ENCODE measurements at places on chromosomes 11 and 22.

DNA sequence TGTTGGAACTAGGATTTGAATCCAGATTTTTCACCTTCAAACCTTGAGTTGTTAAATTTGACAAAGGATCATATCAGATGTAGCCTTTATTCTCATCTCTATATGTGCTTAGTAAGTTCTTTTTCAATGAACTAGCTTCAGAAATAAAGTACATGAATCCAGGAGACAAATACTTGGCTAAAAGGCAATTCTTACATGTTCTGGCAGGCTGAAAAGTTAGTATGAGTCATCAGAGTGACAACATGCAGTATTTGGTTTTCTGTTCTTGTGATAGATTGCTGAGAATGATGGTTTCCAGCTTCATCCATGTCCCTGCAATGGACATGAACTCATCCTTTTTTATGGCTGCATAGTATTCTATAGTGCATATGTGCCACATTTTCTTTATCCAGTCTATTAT is 40.4 kb downstream of the BBOX1 start:
- DNase-seq, result no peak

DNA sequence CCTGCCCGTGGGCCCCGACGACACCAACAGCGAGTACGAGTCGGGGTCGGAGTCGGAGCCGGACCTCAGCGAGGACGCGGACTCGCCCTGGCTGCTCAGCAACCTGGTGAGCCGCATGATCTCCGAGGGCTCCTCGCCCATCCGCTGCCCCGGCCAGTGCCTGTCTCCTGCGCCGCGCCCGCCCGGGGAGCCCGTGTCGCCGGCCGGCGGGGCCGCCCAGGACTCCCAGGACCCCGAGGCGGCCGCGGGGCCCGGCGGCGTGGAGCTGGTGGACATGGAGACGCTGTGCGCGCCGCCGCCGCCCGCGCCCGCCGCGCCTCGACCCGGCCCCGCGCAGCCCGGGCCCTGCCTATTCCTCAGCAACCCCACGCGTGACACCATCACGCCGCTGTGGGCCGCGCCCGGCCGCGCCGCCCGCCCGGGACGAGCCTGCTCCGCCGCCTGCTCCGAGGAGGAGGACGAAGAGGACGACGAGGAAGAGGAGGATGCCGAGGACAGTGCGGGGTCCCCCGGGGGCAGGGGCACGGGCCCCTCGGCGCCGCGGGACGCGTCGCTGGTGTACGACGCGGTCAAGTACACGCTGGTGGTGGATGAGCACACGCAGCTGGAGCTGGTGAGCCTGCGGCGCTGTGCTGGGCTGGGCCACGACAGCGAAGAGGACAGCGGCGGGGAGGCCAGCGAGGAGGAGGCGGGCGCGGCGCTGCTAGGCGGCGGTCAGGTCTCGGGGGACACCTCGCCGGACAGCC is 3.8 kb downstream of the MAPK8IP2 start:
- no peak for DNase-seq

DNA sequence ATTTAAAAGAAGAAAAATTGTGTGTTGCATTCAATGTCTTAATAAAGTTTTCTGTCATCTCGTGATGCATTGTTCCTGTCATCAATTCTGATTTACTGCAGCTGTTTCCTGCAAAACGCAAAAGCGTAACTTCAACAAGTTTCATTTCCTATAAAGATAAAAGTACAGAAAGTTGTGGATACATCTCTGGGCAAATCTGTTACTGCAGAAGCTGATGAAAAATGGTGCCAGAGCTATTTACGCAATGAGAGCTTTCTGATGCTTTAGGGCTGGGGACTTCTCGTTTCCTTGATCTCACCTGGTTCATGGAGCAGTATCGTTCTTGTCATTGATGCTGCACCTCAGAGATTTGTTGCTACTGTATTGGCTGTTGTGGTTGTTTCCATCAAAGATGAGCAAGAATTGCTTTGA is 15.5 kb upstream of the MS4A12 start:
- DNase-seq, result no peak

- DNase-seq, result no peak
Measured at GRCh38 chr11:96228910-96229309, 114.1 kb downstream of the MAML2 start.

DNA sequence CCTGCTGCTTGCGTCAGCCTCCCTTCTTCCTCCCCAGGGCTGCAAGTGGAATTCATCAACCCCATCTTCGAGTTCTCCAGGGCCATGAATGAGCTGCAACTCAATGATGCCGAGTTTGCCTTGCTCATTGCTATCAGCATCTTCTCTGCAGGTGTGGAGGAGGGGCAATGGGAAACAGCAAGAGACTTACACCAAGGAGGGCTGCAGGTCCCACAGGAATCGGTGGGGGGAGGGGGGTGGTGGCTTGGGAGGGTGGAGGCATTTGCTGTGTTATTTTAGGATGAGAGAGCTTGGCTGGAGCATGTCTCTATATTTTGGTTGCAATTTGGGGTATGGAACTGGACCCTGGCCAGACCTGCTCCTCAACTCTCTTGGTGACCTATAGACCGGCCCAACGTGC is 2.1 kb upstream of the MADD start:
- no peak for DNase-seq

DNA sequence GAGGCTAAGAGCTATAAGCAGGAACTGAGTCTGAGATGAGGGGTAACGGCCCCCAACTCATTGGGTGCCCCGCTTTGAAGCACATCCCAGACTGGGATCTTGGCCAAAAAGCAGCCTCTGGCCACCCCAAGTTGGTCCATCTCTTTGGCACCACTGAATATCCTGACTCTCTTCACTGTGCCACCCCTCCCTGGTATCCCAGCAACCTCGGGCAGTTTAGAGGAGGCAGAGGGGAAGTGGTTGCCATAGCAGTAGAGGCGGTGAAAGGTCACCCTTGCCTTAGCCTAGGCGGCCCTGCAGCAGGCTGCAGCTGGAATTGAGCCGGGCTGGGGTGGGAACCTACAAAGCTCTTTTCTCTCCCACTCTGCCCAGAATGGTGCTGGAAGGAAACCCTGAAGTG is 1.1 kb downstream of the PELI3 start:
- no peak for DNase-seq

- no peak for DNase-seq
Measured at GRCh38 chr11:119991022-119991404, 146.9 kb downstream of the TRIM29 start.

DNA sequence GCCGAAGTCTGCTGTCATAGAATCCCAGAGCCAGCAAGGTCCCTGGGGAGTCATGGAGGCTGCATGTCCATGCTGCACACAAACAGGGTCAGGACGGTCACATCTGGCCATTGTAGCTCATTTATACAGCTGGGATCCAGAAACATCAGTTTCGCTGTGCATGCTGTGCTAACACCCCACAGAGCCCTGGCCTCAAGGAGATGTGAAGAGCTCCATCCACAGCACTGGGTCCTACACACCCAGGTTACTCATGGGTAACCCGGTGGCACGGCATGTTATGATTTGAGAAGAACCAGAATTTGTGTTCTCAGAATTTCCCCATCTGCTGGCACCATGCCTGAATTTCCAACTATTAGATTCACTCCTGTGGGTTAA is 146.3 kb upstream of the ARHGAP20 start:
- no peak for DNase-seq

DNA sequence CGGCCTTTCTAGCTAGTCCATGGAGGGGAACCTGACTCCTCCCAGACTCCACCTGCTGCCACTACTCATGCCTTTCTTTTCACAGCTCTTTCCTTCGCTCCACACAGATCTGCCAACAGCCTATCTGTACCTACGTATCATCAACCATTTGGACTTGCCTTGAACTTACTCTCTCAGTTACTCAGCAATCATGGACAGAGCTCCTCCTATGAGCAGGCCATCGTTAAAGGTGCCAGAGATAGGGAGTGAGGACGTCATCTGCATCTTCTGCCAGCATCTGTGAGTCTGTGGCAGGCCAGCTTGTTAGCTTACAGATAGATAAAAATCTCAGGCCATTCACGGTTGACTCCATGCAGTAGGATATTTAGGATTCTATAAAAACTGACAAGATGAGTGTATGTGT is 162.9 kb upstream of the ZBED5 start:
- DNase-seq, result no peak

DNA sequence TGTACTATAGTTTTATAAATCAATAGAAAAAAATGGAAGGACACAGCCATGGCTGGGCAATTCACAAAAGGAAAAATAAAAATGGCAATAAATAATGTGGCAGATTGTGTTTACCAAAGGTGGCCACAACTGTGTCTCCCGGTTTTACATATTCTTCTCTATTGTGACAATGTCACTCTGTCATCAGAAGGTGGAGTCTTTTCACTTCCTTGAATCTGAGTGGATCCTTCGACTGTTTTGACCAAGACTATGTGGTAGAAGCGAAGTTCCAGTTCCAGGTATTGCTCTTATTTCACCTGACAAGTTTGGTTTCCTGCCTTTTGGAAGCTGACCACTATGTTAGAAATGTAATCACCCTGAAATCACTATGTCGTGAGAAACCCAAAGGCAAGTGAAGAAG is 31.0 kb upstream of the HSD17B12 start:
- no peak for DNase-seq

DNA sequence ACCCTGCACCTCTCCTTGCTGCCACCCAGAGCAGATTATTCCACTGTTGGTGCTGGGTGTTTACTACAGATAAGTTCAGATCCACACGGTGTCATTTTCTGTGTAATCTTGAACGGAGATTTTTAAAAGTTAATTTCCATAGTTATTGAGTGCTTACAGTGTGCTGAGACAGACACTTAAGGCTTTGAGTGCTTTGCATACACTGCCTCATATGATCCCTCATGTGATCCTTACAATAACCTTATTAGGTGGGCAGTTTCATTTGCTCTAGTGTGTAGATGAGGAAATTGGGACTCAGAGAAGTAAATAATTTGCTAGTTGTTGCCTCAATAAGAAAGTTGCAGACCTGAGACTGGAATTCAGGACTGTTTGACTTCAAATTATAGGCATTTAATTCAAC is 32.3 kb upstream of the ME3 start:
- DNase-seq, result no peak

DNA sequence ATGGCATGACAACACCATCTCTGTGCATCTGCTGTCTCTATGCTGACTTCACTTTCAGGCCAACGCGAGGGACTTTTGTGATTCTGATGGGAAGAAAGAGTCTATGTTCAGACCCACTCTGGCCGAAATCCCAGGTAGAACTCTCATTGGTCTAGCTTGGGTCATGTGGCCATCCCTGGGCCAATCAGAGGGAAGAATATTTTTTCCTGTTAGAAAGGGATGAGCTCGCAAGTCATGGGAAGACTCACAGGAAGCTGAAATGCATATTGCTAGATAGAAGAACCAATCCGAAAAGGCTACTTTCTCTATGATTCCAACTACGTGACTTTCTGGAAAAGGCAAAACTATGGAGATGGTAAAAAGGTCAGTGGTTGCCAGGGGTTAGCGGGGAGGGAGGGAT is 56.0 kb upstream of the LINC01488 start:
- DNase-seq, result no peak

DNA sequence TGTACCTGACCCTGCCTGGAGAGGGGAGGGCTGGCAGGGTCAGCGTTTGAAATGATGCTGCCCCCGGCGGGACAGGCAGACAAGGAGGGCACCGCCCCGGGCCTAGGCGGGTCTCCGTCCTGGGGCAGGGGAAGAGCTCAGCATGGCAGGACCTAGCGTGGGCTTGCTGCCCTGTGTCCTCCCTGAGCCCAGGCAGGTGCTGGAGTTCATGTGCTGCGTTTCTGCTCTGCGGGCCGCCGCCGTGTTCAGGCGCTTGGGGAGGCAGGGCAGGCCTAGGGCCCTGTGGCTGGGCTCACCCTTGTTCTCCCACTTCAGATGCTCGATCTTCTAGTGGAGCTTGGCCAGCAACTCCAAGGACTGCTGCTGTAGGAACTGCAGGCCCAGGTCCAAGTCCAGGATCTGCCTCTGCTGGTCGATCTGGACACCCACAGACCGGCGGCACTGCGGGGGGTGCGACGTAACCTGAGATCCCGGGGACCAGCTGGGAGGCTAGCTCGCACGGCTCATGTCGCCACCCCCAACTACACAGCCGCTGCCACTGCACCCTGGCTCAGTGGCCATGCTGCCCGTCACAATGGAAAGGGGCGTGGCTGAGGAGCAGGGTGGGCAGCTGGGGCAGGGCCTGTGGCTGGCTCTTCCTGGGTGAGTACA is 84.4 kb downstream of the MED15 start:
- DNase-seq, result no peak

DNA sequence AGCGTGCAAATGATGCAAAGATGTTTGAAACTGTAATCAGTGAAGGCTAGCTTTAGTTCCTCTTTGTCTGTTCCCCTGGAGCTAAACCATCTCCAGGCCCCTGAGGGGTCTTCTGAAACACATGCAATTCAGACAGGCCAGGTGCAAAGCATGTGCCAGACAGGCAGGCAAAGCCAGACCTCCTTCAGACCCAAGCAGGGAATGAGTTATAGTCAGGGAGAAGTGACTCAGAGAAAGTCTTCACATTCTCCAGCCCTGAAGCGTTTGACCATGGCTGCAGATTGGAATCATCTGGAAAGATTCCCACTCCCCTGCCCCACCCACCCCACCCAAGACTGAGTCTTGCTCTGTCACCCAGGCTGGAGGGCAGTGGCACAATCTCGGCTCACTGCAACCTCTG is 187.0 kb upstream of the ISX start:
- DNase-seq, result no peak

DNA sequence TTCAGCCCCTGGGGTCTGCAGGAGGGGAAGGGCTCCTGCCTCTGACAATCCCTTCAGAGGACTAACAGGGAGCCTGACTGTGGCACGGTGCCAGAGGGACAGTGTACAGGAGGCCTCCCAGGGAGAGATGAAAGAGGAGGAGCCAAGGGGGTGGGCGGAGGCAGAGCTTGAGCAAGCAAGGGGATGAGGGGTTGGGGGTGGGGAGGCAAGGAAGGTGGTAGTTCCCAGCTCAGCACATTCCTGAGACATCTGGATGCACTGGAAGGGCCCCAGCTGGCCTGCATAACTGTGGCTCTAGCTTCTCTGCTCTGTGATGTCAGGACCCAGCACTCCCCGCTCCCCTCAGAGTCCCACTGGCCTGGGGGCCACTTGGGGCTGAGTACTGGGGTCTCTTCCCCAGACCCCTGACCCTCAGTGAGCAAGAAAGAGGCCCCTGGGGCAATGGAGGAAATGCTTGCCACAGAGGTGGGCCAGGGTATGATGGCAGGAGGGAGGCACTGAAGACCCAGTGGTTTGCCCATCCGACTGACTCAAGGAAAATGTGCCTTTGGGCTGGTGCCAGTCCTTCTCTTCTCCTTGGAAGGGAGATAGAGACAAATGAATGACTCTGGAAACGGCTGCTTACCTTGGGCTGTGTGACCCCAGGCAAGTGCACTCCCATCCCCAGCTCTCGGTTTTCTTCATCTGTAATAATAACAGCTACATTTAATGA is 13.3 kb downstream of the CREB3L1 start:
- no peak for DNase-seq

- no peak for DNase-seq
Measured at GRCh38 chr11:119788096-119788883, 59.3 kb upstream of the NECTIN1 start.

- DNase-seq, result no peak
Measured at GRCh38 chr11:134341805-134342571, 10.2 kb downstream of the GLB1L2 start.

Data from activated CD4-positive, alpha-beta T cell treated with anti-CD3 and anti-CD28 coated beads, Interleukin-2, Interleukin-4, amounts not matched to agents 100 ng/mL and 50 ng/mL, durations not matched to agents 16 hours and 8 hours (primary cell).